ENCODE measurements at places on chromosomes 12 and 14.

DNA sequence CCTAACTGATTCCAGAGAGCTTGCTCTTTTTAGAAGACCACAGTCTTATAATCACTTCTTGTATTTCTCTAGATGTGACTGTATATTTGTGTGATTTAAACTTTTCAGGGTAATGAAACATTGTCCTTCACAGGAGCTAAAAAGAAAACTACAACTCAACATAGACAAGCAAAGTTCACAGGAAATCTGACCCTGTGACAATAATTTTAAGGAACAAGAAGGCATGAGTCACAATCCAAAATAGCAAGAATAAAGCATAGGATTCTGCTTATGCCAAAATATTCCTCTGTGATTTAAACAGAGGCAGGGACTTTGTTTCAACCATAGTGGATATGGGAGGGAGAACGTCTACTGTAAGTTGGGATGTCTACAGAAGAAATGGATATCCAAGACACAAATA lies 44.3 kb downstream of the GPR65 start:
- no peak overlapping the region for H3K4me3 ChIP-seq
- peaks cover 10% of the 10 kb centered on the region for H3K36me3 ChIP-seq
- no peak overlapping the region for H3K27ac ChIP-seq

GRCh38 chr12:108697905-108698304 lies 33.4 kb downstream of the CORO1C start:
- peaks cover 11% of the 10 kb centered on the region for H3K36me3 ChIP-seq
- H3K27ac ChIP-seq, result no peak overlapping the region
- peaks cover 37% of the 10 kb centered on the region for H3K4me1 ChIP-seq
- no peak for DNase-seq
- no peaks in the 10 kb centered on the region for H3K27me3 ChIP-seq

GRCh38 chr12:13695781-13696180 lies 285.6 kb downstream of the GRIN2B start:
- no peak overlapping the region for H3K27ac ChIP-seq
- H3K27me3 ChIP-seq, result peaks cover 4% of the 10 kb centered on the region
- H3K4me3 ChIP-seq, result no peak overlapping the region
- H3K4me1 ChIP-seq, result no peaks in the 10 kb centered on the region
- no peaks in the 10 kb centered on the region for H3K36me3 ChIP-seq

- no peaks in the 10 kb centered on the region for H3K4me1 ChIP-seq
- no peaks in the 10 kb centered on the region for H3K27me3 ChIP-seq
- DNase-seq, result no peak
- H3K36me3 ChIP-seq, result no peaks in the 10 kb centered on the region
- H3K27ac ChIP-seq, result no peak overlapping the region
These were observed 13.7 kb upstream of the KRT5 start for GRCh38 chr12:52533686-52534470.

GRCh38 chr12:114045349-114045748 lies 79.2 kb upstream of the RBM19 start:
- H3K4me3 ChIP-seq, result no peak overlapping the region
- H3K27ac ChIP-seq, result no peak overlapping the region
- DNase-seq, result no peak
- H3K36me3 ChIP-seq, result no peaks in the 10 kb centered on the region

- H3K4me3 ChIP-seq, result no peak overlapping the region
- peaks cover 5% of the 10 kb centered on the region for H3K36me3 ChIP-seq
- no peaks in the 10 kb centered on the region for H3K4me1 ChIP-seq
- no peak overlapping the region for H3K27ac ChIP-seq
- no peak for DNase-seq
These were observed 10.3 kb downstream of the GPR68 start for GRCh38 chr14:91233936-91234790.

GRCh38 chr14:56844406-56845002 lies 34.2 kb upstream of the OTX2 start:
- H3K36me3 ChIP-seq, result no peaks in the 10 kb centered on the region
- H3K27me3 ChIP-seq, result peaks cover 91% of the 10 kb centered on the region
- no peaks in the 10 kb centered on the region for H3K4me1 ChIP-seq
- no peak overlapping the region for H3K4me3 ChIP-seq

DNA sequence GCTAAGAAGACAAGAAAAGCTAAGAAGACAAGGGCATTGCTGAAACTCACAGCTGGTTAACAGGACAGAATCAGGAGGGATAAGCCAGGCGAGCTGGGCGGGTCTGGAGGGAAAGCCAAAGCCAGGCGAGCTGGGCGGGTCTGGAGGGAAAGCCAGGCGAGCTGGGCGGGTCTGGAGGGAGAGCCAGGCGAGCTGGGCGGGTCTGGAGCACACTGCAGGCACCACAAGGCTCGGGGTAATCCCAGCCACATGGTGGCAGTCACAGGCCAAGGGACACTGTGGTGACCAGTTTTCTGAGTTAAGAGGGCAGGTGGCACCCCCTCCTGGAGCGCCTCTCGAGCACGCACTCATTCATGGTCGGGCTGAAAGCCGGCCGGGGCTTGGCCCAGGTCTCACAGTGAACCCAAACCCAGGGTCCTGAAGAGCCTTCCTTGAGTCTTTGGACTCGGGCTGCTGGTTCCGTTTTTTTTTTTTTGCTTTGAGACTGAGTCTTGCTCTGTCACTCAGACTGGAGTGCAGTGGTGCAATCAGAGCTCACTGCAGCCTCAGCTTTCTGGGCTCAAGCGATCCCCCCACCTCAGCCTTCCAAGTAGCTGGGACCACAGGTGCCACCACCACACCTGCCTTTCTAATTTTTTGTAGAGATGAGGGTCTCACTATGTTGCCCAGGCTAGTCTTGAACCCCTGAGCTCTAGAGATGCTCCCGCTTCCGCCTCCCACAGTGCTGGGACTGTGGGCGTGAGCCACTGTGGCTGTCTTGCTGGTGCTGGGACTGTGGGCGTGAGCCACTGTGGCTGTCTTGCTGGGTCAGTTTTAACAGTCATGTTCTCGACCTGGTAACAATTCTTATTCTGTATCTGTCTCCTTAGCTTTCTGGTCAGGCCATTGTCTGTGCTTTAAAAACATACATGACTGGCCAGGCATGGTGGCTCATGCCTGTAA lies 40.2 kb downstream of the HSP90AA1 start:
- H3K4me3 ChIP-seq, result no peak overlapping the region
- H3K27ac ChIP-seq, result peak overlapping the region; percentile 43
- peak; percentile 43 for DNase-seq

GRCh38 chr12:128178966-128179365 lies 88.0 kb upstream of the TMEM132C start:
- no peaks in the 10 kb centered on the region for H3K4me1 ChIP-seq
- H3K36me3 ChIP-seq, result no peaks in the 10 kb centered on the region
- H3K27ac ChIP-seq, result no peak overlapping the region
- DNase-seq, result no peak
- peaks cover 9% of the 10 kb centered on the region for H3K27me3 ChIP-seq
- H3K4me3 ChIP-seq, result no peak overlapping the region

GRCh38 chr12:116508145-116509121 lies 50.7 kb upstream of the MAP1LC3B2 start:
- DNase-seq, result peak; percentile 56
- no peak overlapping the region for H3K27ac ChIP-seq
- H3K4me1 ChIP-seq, result peaks cover 15% of the 10 kb centered on the region
- peaks cover 18% of the 10 kb centered on the region for H3K27me3 ChIP-seq
- H3K36me3 ChIP-seq, result no peaks in the 10 kb centered on the region

GRCh38 chr12:46908936-46909635 lies 83.3 kb upstream of the SLC38A4 start:
- H3K4me1 ChIP-seq, result no peaks in the 10 kb centered on the region
- H3K4me3 ChIP-seq, result no peak overlapping the region
- no peaks in the 10 kb centered on the region for H3K27me3 ChIP-seq
